Stimulated activated CD8-positive, alpha-beta memory T cell treated with anti-CD3 and anti-CD28 coated beads, Interleukin-7, amount 100 ng/mL, for 1 hour (primary cell): ENCODE measurements at places on chromosomes 2 and 18.

GRCh38 chr18:63409301-63409700 lies 13.0 kb downstream of the VPS4B start:
- DNase-seq: no peak

DNA sequence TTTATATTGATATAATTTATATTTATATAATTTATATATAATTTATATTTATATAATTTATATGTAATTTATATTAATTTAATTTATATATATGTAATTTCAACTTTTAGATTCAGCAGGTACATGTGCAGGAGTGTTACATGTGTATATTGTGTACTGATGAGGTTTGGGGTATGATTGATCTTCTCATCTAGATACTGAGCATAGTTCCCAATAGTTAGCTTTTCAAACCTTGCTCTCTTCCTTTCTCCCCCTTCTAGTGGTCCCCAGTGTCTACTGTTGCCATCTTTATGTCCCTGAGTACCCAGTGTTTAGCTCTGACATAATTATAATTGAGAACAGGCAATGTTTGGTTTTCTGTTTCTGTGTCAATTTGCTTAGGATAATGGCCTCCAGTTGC lies 1335.3 kb upstream of the CDH2 start:
- DNase-seq: no peak

- no peak for DNase-seq
These were observed 19.3 kb upstream of the TMEM87B start for GRCh38 chr2:112035786-112036185.

- no peak for DNase-seq
These were observed 198.2 kb downstream of the PTGR3 start for GRCh38 chr18:75010689-75011088.

GRCh38 chr18:75752740-75753263 lies 325.3 kb upstream of the SMIM21 start:
- DNase-seq: no peak

DNA sequence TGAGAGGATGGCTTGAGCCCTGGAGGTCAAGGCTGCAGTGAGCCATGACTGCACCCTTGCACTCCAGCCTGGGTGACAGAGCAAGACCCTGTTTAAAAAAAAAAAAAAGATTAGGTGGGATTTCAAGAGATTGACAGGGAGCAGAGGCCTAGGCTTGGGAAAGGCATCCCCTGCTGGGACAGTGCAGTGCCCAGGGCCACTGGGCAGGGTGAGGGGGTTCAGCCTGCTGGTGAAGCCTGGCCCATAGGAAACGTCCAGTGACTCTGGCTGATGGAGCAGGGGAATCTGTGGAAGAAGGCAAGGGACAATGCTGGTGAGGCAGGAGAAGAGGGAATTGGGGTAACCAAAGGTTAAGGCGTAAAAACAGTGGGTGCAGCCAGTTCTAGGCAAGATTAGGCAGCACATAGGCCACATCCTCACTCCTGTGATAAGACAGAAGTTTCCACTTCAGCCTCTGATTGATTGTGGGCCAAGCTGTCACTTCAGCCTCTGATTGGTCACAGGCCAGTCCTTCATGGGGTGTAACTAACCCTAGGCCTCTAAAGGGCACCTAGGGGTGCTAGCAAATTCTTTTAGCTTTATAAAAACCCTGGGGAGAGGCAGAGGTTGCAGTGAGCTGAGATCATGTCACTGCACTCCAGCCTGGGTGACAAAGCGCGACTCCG lies 128.6 kb downstream of the MSH2 start:
- DNase-seq: no peak
